ENCODE measurements at places on chromosomes 3 and 15. TPM values are rescaled to one million over a fixed set of nuclear protein-coding genes. Genes with fewer than 3 reads are reported as not detected.

DNA sequence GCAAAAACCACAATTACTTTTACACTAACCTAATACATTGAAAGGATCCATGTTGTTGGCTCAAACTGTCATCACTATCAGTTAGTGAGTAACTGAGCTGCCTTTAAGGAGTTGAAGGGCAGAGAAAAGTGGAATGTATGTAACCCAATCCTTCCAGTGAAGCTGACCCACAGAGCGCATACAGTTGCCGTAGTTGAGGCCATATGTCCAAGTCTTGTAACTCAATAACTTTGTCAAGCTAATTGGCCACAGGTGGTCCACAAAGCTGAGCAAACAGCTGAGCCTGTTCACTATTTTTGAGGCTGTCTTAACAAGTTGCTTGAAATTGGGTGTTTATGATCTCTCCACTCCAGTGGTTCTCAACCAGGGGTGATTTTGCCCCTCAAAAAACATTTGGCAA, 169.0 kb upstream of the SLC24A5 start:
- no peak for DNase-seq

The SCAANT1 gene
- total RNA-seq: not detected

DNA sequence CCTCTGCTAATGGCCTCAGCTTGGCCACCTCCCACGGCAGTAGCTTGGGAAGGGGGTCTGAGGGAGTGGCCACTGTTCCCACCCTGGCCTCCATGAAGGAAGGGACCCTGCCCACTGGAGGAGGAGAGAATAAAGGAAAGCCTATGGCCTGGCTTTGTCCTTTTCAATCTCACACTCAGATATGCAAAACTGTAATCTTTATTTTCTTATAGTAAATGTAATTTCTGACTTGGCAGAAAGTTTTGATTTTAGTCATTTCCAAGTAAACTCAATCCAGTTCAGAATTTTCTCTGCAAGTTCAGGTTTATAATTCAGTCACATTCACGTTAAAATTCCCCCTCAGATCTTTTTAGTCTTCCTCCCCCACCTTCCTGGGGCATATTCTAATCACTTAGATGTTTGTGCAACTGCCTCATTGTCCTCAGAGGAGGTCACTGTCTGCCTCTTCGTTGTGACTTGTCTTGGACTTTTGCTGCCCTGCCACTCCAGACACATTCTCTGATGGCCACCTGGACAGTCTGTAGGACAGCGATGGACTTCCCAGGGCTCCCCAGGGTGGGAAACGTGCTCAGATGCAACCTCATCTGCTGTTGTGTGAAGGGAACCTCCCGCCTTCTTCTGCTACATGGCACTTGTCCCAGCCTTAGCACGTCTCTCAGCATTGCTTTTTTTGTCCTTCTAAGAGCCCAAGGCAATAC, 222.8 kb upstream of the TBL1XR1 start:
- DNase-seq: no peak

The IL12A gene
- 0.77 TPM for total RNA-seq

The CCR9 gene
- total RNA-seq: not detected

- DNase-seq: no peak
Measured at GRCh38 chr3:11356269-11356668, 84.1 kb downstream of the ATG7 start.

DNA sequence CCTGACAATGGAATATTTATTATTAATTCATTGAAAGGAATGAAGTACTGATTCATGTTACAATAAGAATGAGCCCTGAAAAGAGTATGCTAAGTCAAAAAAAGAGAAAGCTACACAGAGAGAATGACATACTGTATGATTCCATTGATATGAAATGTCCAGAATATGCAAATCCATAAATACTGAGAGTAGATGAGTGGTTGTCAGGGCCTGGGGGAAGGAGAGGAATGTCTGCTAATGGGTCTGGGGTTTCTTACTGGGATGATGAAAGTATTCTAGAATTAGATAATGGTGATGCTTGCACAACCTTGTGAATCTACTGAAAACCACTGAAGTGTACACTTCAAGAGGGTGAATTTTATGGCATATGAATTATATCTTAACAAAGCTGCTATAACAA, 79.9 kb upstream of the HACD2 start:
- DNase-seq: no peak

GRCh38 chr3:135242285-135242684, 447.2 kb downstream of the EPHB1 start:
- DNase-seq: no peak

- DNase-seq: no peak
Measured at GRCh38 chr15:63544258-63545026, 40.0 kb downstream of the USP3 start.

DNA sequence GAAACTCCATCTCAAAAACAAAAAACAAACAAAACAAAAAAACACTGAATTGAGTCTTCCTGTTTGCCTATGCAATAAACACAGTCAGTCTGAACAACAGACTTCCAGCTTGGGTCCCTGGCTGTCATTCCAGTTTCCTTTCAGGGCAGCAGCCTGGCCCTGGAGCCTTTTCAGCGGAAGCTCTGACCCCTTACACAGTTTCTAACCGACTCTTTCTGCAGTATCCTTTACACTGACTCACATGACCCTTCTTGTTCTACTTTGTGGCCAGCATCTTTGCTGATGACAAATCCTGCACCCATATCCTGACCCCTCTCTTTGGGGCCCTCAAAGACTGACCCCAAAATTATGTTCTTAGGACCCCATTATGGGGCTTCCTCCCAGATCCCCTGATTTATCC, 38.3 kb upstream of the INO80 start:
- DNase-seq: no peak

GRCh38 chr3:115469649-115470048, 153.7 kb upstream of the GAP43 start:
- DNase-seq: no peak

- peak; percentile 39 for DNase-seq
Measured at GRCh38 chr3:134527037-134527436, 41.2 kb downstream of the CEP63 start.

- DNase-seq: no peak
Measured at GRCh38 chr15:25410649-25411048, 28.2 kb downstream of the UBE3A start.

- DNase-seq: no peak
Measured at GRCh38 chr15:31567861-31568260, 241.2 kb downstream of the KLF13 start.

DNA sequence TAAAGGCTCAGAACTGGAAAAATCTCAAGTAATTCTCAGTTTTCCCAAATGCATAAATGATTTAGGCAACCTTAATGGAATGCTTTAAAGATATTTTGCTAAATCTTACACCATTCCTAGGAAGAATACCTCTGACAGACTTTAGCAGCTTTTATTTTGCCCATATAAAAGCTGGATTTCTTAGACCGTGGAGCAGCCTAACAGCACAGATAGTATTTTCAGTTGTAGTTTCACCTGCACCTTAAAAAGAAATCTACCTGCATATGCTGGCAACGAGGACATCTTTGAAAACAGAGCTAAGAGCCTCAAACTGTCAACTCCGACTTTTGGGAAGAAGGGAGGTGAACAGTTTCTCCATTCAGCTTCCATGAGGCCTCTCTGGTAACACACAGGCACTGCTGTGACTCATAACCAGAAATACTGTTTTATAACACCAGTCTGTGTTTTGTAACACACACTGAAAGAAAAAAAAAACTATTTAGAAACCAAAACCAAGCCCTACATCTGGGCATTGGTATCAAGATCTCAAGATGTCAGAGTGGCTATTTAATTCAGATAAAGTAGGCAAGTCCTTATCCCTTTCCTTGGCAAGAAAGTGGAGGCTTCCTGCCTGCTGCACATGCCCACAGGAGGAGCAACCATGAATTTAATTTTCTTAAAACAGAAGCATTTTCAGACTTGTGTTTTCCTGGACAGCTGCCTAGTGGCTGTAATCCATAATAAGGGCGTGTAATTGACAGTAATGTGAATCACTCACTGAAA, 181.5 kb upstream of the ICE2 start:
- no peak for DNase-seq

- no peak for DNase-seq
Measured at GRCh38 chr15:70502529-70502928, 260.8 kb downstream of the UACA start.

GRCh38 chr3:41711651-41712050, 250.3 kb downstream of the ULK4 start:
- DNase-seq: no peak

GRCh38 chr15:69451951-69452691, 497 bp upstream of the RPLP1 start:
- peak; percentile 32 for DNase-seq

The CCDC80 gene
- 14.7 TPM for total RNA-seq

The OGG1 gene
- total RNA-seq: 15.8 TPM

The MLF1 gene
- 25.4 TPM for total RNA-seq

The PRSS50 gene
- total RNA-seq: 1.9 TPM

- DNase-seq: no peak
Measured at GRCh38 chr15:70767667-70768066, 4.3 kb upstream of the UACA start.

- no peak for DNase-seq
Measured at GRCh38 chr3:21691036-21691435, 60.0 kb downstream of the ZNF385D start.

The APOD gene
- not detected for total RNA-seq

The AADACL2 gene
- not detected for total RNA-seq

DNA sequence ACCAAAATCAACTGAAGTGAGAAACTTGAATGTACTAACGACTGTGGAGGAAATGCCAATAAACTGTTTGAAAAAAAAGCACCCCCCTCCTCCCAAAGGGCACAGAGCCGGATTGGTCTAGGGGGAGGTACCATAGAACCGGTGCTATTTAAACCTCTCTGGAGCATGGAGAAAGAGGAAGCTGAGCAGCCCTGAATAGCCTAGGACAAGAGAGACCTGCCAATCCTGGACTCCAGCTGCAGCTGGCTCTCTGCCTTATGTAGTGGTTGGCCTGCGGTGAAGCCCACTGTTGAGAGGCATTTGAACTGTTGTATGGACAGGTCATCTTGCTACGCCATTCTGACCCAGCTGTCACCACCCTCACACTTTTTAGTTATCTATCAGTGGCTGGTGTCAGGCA, 1.5 kb upstream of the SH3GL3 start:
- peak; percentile 21 for DNase-seq

The PSTPIP1 gene
- 0.77 TPM for total RNA-seq

GRCh38 chr3:51280176-51280575, 104.9 kb upstream of the MANF start:
- DNase-seq: no peak

- DNase-seq: no peak
Measured at GRCh38 chr15:54839379-54839778, 357.4 kb downstream of the RSL24D1 start.

The LTF gene
- total RNA-seq: not detected

GRCh38 chr15:89142423-89142822, 54.2 kb downstream of the ABHD2 start:
- no peak for DNase-seq

DNA sequence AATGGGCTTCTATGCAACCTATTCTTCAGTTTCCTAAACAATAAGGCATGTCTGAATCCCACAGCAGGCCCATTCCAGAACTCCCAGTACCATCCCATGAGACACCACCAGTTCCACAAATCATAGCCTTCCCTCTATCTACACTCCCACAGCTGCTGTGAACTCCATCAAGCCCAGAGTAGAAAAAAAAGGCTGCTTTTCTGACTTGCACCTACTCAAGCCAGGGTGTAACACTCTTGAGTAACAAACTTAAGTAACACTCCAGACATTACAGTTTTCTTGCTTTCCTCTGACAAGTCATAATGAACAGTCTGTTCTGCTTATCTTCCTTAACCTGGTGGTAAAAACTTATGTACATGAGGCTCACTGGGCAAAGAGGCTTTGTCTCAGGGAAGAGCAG, 283.1 kb downstream of the NFKBIZ start:
- DNase-seq: no peak

Measured in neural progenitor cell (in vitro differentiated cells).